ENCODE measurements at places on chromosomes 5 and 9.

- peak; percentile 28 for ATAC-seq
Observed at GRCh38 chr5:1414311-1415058, 30.8 kb downstream of the SLC6A3 start.

DNA sequence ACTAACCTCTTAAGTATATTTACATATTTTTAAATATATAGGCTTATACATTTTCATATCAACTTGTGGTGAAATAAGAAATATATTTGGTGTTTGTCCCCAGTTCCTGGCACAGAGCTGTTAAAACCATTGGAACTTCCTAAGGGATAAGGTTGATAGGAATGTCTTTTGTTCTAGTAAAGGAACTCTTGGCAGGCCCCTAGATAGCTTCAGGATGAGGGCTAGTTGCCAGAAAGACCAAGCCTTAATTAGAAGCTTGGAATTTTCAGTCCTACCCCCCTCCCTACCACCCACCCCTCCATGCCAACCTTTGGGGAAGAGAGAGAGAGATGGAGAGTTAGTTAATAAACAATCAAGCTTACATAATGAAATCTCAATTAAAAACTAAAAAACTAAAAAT is 638.6 kb upstream of the ACO1 start:
- no peak for ATAC-seq

- peak; percentile 74 for ATAC-seq
Observed at GRCh38 chr9:14030375-14031059, 283.4 kb downstream of the NFIB start.

DNA sequence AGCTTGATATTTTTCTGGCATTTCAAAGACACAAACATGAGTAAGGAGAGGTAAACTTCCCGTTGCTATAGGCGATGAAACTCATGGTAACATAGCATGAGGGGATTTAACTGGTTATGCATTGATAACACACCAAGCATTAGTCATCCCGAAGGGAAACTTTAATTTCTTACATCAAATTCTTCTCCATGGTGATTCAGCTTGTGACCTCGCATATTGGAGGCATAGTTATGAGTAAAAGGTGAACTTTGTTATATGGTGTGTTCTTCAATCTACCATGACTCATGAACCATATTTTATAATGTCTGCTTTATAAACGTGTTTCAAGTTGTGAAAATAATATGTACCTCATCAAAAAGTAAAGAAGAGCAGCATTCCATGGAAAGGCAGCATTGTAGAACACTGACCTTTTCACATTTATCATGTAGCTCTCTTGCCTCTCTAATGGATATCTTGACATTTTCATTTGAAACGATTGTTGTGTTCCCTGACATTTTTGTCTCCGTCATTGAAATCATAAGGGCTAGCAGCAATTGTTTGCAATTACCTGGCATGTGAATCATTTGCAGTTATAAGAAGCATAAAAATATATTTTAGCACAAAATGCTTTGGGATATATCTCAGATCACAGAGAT is 491.8 kb downstream of the ANXA1 start:
- ATAC-seq = no peak

DNA sequence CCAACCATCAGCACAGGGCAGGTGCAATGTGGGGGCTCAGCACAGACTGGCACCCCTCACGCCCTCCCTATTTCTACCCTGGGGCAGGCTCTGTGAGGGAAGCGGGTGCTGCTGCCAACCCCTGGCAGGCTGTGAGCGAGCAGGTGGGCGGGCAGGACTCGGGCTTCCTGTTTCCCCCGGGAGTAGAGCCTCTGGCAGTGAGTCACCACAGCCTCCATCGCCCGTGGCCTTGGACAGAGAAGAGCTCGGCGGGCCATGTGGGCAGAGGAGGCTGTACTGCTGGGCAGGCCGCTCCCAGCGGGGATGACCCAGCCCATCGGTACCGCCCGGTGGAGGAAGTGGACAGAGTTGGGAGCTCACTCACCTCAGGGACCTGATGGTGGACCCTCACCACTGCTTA is 16.6 kb downstream of the KCNT1 start:
- no peak for ATAC-seq

DNA sequence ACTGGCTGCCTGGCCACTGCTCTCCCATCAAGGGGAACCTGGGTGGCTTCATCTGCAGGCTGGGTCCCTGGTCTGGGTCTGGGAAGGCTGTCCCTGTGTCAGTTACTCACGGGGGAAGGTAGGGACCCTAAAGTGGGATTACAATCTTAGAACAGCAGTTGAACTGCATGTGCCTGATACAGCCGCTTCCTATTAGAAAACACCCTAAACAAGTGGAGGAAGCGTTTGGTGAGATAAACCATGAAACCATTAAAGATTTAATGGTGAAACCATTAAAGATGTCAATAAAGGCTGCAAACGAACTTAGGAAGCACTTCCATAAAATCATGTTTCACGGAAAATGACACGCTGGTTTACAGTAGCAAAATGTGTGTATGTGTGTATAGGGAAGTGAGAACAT is 2.5 kb upstream of the GFI1B start:
- ATAC-seq = no peak

- ATAC-seq = peak; percentile 91
Observed at GRCh38 chr5:145237843-145238242, 597.3 kb downstream of the PRELID2 start.

DNA sequence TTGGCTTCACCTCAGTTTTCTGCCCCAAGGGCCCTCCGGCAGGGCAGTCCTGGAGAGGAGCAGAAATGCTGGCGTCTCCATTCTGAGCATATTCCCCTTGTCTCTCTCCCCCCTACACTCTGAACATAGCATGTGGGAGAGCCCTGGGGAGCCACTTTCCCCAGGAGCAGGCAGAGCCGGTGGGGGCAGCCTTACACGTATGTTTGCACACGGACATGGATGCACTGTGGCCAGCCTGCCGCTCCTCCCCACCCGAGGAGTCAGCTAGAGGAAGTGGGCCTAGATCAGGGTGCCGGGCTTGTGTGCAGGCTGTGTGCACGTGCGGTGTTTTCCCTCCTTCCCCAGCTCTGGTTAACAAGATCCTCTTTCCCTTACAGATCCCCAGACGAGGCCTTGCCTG is 25.4 kb upstream of the POMT1 start:
- ATAC-seq = no peak

DNA sequence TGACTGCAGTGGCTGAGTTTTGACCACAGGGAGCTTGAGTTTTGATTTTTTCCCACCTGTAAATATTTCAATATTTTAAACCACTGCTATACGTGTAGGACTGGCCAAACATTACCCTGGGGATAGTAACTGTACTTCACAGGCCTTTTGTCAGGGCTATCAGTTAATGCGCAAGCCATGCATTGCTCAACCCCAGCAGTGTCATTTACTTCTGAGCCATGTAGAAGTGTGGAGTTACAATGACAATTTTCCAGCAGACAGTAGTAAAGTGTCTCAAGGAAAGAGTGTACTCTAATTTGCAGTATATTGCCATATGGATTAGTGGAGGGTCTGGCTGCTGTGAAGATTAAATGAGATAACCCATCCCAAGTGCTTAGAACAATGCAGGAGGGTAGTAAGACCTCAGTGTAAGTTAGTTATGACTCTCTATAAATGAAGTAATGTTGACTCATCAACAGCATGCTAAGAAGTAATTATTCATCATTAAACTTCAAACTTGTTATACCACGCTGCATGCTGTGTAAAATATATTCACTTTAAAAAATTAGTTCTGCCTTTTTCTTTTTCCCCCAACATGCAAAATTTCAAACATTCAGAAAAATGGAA is 489.2 kb downstream of the KDM4C start:
- no peak for ATAC-seq
